ENCODE measurements at places on chromosomes 6 and 20. TPM values are rescaled to one million over a fixed set of nuclear protein-coding genes. Genes with fewer than 3 reads are reported as not detected.

- peak; percentile 44 for DNase-seq
Measured at GRCh38 chr6:71289039-71289801, 609 bp downstream of the OGFRL1 start.

DNA sequence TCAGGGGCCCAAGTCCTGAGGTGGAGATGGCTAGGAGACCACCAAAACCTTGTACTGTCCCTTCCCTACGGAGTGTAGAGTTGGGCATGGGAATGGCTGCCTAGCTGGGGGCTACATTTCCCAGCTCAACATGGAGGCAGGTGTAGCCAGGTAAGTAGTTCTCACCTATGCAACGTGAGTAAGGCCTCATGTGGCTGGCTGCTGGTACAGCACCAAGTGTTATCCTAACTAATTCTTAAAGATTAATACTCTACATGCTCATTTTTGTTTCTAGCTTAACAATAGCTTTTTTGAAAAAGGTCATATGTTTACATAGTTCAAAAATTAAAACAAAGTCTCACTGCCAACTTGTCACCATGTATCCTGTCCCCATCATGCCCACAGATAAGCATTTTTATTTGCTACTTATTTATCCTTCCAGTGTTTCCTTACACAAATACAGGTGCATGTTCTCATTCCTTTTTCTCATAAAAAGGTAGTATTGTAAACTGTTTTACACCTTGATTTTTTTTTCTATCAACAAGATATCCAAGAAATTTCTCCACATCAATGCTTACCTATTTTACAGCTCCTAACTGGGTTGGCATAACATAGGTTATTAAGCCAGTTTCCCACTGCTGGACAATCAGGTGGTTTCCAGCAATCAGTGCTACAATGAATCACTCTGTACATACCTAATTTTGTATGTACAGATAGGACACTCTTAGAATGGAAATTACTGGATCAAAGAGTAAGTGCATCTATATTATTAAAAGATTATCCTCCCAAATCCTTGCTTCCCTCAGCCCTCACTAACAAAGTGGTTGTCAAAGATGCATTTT is 25.5 kb downstream of the ABHD12 start:
- DNase-seq: no peak

DNA sequence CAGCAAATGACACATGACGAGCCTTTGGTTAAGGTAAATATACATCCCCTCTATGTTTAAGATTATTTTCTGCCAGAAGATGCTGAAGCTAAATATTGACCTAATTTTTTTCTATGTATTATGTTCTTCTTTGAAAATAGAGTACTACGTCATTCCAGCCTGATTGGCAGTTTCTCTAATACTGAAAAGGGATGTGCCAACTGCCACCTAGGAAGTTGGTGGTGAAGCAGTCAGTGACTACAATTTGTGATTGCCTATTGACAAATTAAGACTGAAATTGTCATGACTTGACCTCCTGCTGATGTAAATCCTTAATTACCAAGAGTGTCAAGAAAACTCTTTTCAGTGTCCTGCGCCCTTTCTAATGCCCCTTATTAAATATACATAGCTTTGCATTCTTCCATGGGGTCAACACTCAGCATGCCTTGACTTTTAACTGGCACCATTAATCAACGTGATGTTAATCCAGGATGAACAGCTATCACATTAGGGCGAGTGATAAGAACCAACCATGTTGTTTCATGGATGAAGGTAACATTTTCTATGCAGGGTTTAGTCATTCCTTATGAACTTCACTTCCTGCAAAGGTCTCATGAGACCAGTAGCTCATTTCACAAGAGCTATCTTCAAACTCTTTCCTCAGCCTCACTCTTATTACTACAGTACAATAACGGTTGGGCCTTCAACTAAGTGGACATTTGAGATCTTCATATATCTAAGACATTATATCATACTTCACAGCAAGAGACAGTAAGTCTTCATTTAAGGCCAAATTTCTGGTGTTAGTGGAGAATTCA is 22.5 kb upstream of the SGK1 start:
- no peak for DNase-seq

DNA sequence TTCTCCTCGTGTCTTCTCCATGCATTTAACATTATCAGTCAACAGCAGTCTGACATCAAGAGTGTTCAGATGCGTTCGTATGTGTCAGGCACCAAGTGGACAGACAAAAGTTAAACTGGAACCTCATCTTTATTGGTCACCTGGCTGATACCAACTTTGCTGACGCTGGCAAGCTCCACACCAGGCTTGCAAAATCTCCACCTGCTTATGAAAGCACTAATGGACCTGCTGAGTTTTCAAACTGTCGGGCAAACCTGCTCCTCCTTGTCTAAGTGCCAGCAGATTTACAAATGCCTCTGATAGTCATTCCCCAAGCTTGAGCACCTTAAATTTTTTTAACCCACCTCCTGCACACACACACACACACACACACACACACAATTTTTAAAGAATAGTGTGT is 27.9 kb upstream of the DSP start:
- no peak for DNase-seq

DNA sequence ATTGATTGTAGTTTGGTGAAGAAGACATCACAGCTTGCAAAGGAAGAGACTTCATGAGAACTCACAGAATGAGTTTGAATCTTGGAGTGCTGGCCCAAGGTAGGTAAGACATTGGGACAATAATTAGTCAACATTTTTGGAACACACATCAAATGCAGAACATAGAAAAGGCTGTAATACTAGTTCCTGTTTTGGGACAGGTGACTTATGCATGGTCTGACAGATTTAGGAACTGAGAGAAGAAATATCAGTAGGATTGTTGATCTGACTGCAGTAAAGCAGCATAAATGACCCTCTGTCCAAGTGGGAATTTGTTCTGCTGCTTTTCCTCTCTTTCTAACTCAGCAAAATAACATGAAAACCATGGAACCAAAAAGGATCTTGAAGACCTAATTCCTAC is 102.3 kb upstream of the MAP3K7 start:
- no peak for DNase-seq

- DNase-seq: no peak
Measured at GRCh38 chr6:41071501-41071922, 644 bp downstream of the OARD1 start.

GRCh38 chr20:48787861-48788375 is 39.9 kb downstream of the PREX1 start:
- no peak for DNase-seq

DNA sequence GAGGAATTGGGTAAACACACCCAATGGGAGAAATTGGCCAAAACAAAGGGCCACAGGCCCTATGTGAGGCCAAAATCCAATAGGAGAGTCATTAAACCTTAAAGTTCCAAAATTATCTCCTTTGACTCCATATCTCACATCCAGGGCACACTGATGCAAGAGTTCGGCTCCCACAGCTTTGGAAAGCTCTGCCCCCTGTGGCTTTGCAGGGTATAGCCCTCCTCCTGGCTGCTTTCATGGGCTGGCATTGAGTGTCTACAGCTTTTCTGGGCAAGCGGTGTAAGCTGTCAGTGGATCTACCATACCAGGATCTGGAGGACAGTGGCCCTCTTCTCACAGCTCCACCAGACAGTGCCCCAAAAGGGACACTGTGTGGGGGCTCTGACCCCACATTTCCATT is 160.5 kb downstream of the ADGRG6 start:
- no peak for DNase-seq

DNA sequence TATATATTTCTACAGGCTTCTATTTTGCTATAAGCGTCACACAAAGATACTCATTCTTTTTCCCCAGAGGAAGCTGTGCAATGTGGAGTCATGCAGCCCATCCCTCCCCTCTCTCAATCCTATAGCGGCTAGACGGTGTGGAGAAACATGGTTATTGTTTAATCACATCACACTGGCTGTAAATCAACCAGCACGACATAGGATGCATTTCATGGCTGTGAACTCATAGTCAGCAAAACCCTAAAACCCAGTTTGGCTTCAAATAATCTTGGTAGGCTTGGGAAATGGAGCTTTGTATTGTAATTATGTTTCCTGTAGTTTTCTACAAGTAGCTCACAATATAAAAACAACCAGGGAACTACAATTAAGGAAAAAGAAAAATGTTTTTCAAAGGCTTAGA is 16.8 kb downstream of the FOXC1 start:
- DNase-seq: no peak

GRCh38 chr6:30155520-30156261 is 5.3 kb downstream of the TRIM10 start:
- DNase-seq: no peak

DNA sequence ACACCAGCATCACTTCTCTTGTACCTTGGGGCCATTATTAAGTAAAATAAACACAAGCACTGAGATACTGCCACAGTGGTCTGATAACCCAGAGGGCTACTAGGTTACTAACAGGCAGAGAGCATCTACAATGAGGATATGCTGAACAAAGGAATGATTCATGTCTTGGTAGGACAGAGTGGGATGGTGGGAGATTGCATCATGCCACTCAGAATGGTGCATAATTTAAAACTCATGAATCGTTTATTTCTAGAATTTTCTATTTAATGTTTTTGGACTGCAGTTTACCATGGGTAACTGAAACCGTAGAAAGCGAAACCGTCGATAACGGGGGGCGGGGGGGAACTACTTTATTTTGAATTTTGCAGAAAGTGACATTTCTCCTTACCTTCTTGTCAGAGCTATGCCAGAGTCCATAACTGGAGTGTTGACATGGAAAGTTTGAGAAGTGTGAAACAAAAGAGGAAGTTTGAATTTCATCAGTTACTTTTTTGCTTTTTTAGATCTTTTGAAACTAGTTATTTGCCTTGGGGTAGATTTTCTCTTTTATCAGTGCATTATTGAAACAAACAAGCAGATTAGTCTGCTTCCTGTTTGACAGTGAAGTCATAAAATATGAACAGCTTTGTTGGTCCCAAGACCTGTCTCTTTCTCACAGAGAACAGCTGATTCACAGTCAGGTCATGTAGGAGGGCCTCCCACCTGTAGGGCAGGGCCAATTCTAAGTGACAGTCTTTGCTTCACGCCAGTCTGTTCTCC is 124.9 kb downstream of the KLHL32 start:
- peak; percentile 40 for DNase-seq

GRCh38 chr20:63884506-63885263 is 10.2 kb upstream of the DNAJC5 start:
- DNase-seq: peak; percentile 27

DNA sequence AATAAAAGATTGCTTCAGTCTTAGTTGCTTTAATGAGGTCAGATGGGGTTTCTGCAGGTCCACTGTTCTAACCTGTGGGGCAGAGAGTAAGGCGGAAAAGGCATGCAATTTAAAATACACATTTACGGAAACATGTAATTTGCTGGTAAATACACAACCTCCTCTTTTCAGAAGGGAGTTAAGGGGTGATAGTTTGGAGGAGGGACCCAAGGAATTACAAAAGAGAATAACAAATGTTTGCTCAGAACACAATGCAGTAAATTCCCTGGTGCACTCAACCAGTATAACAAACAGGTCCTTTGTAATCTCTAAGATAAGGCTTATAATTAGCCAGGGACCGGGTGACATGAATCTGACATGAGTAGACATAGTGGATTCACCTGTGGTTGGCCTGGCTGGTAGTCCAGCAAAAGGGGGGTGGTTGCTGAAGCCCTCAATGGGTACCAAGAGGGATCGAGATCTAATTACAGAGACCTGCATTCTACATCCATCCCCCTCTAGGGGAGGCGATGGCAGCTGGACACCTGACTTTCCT is 295.1 kb downstream of the PHACTR1 start:
- no peak for DNase-seq

GRCh38 chr6:95084867-95085266 is 492.5 kb upstream of the MANEA start:
- no peak for DNase-seq

- no peak for DNase-seq
Measured at GRCh38 chr20:58340853-58341252, 31.3 kb downstream of the RAB22A start.

FOXF2 gene
- not detected for total RNA-seq

OXT gene
- not detected for total RNA-seq

SLC35F1 gene
- total RNA-seq: 0.09 TPM

MLN gene
- not detected for total RNA-seq

SLC32A1 gene
- total RNA-seq: not detected

PEX3 gene
- total RNA-seq: 24.9 TPM

XKR7 gene
- total RNA-seq: not detected

BPI gene
- not detected for total RNA-seq

APMAP gene
- 40.0 TPM for total RNA-seq

TFAP2A gene
- not detected for total RNA-seq

C20orf141 gene
- not detected for total RNA-seq

RAB23 gene
- total RNA-seq: 1.2 TPM

STX7 gene
- 15.1 TPM for total RNA-seq

SIRPB2 gene
- not detected for total RNA-seq

RHAG gene
- total RNA-seq: not detected
